Skeletal muscle cell (primary cell): ENCODE measurements at places on chromosomes 5 and 9.

GRCh38 chr5:3187771-3188425 is 407.7 kb upstream of the IRX1 start:
- no peak for DNase-seq

DNA sequence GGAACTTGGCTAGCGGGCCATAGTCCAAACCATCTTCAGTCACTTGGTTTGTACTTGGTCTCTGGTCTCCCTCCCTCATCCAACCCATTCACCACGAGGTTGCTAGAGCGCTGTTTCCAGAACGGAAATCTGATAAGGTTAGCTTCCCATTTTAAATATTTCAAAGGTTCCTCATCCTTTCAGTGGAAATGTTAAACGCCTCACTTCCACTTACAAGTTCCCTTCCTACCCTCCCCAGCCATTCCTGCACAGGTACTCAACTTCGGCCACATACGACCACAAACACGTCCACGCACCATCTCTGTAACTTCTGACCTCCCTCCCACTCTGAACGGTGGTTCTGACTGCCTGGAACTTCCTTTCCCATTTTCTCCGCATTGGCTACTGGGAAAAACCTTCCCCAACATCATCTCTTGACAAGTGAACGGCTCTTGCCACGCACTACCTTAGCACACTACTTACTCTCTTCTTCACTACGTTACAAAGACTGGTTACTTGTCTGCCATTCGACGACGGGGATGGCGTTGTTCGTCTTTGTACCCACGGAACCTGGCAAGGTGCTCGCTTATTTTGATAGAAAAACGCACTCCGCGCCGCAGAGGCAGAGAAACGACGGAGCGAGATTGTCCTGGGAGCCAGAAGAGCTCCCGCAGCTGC is 629 bp downstream of the CCNH start:
- DNase-seq: no peak

GRCh38 chr5:76384189-76384588 is 18.9 kb upstream of the IQGAP2 start:
- DNase-seq: no peak

- DNase-seq: no peak
Measured at GRCh38 chr5:178349625-178350353, 117.2 kb upstream of the PHYKPL start.

DNA sequence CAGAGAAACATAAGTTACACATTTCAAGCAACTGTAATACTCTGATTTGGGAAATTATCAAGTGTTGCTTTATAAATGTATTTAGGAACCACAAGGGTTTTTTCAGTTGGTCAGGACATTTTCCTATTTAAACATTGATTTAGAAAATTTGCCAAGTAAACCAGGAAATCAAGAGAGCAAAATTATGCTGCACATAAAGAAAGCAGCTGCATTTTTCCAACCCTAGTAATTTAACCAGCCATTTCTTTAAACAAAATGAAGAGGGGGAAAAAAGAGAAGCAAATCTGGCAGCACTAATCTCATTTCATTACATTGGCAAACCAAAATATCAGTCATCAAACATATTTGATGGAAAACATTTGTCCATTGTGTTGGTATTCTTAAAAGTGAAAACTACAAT is 271.4 kb downstream of the TLE1 start:
- DNase-seq: no peak

- DNase-seq: peak; percentile 24
Measured at GRCh38 chr5:65327582-65327981, 154.1 kb downstream of the ADAMTS6 start.

DNA sequence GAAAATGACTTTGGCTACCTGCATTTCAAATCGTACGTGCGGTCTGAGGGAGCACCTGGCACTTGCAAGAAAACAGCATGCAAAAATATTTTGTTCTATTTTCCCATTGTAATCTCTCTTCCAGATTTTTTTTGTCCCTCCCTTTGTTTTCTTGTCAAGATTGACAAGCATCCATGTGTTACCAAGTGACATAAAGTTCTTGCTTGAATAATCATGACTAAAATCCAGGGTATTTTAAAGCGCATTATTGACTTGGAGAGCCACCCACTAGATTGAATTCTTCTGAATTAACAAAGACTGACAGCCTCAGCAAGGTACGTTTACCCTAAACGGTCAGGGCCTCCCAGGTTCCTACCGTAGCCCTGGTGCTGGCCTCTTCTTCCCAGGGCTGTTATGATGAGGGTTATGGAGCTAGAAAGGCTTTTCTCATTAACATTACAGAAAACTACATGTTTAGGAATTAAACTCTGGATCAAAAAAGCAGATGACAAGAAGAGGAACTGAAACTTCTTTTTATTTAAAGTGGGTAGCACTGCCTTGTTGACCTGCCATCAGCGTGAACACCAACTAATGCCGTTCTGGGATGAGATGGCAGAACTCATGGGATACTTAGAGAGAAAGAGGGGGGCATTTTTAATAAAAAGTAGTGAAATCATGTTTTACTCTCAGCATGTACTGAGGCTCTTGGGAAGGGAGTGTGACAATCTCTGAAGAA is 297.0 kb downstream of the EFNA5 start:
- DNase-seq: no peak

- DNase-seq: peak; percentile 92
Measured at GRCh38 chr9:84371737-84372136, 31.2 kb upstream of the SLC28A3 start.

DNA sequence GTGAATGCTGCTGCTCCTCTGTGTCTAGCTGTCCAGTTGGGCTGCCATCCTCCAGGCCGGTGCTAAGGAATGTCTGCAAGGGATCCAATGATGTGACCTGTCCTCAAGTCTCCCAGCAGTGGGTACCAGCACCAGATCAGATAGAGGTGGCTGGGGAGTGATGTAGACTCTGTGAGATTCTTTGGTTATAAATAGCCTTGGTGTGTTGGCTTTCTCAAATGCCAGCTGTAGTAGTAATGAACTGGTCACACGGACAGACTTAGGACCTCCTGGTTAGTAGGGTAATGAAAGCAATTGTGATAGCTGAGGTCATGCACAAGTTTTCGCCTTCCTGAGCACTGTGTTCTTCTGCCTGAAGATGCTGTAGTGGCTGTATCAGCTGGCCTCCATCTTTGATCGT is 29.9 kb upstream of the RANBP6 start:
- DNase-seq: no peak

GRCh38 chr9:5582835-5583195 is 46.1 kb upstream of the RIC1 start:
- peak; percentile 50 for DNase-seq

DNA sequence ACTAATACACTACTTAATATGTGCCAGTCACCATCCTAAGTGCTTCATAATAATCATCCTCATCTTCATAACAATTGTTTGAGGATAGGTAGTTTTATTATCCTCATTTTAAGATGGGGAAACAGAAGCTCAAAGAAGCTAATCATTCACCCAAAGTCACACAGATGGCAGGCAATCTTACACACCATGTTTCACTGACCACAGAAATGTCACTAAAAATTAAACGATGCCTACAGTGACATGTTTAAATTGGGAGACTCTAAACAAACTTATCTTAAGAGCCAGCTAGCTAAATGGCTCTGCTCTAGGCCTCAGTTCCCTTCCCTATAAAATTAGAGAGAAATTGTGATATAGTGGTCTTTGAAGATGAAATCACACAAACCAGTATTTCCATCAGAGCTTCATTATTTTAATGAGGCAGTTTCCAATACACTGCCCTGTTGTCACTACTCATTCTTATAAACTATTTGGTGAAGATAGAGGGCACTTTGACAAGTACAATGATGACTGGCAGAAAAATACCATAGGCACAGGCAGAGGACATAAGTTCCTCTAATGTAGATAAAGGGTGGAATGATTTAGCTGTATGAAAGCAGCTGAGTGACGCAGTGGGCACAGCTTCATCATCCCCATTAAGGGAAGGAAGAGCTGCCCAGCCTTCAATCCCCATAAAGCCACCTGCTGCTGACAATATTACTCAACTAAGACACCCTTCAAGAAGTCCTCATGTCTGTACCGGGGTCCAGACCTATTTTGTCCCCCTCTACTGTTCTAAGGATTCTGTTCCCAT is 224.1 kb downstream of the ACTL7B start:
- no peak for DNase-seq

- DNase-seq: peak; percentile 1
Measured at GRCh38 chr9:9214066-9214465, 1398.7 kb downstream of the PTPRD start.

DNA sequence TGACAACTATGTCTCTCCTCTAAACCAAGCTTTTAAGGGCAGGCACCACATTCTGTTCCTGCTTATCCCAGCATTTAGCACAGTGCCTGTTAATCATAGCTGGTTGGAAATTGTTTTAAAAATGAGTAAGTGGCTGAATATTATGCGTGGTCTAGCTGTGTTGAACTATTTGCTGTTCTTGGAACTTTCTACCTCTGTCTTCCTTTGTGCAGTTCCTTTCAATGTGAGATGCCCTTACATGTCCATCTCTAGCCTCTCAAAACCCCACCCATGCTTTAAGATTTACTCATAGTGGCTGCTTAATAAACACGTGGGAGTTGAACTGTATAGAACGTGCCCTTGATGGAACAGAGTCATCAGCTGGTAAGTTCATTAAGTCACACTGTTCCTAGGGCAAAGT is 34.5 kb downstream of the C9orf57 start:
- no peak for DNase-seq

DNA sequence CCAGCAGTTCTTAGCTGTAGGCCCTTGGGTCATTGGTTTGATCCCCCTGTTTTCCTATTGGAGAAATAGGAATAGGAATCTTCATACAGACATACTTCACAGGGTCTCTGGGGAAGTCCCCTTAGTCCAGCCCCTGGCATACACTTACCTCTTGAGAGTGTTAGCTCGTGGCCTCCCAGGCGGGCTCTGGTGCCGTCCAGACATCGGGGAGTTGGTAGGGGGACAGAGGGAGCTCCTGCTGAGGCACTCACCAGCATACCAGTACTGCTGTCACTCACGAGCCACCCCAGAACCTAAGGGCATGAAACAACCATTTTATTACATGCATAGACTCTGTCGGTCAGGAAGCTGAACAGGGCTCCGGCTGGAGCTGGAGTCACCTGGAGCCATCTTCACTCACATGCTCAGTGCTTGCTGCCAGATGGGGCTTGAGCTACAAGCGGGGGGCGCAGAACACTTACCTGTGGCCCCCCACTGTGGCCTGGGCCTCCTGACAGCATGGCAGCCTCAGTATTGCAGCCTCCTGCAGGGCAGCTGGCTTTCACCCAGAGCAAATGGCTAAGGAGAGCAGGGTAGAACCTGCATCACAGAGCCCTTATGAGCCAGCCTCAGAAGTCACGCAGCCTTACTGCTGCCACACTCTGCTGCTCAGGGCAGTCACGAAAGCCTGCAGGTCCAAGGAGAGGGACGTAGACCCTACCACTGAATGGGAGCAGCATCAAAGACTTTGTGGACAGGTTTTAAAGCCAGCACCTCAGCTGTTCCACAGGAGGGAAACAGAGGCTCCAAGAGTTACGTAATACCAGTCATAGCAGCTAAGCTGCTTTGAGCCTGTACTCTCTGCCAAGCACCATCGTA is 58.3 kb upstream of the ANGPTL2 start:
- no peak for DNase-seq

DNA sequence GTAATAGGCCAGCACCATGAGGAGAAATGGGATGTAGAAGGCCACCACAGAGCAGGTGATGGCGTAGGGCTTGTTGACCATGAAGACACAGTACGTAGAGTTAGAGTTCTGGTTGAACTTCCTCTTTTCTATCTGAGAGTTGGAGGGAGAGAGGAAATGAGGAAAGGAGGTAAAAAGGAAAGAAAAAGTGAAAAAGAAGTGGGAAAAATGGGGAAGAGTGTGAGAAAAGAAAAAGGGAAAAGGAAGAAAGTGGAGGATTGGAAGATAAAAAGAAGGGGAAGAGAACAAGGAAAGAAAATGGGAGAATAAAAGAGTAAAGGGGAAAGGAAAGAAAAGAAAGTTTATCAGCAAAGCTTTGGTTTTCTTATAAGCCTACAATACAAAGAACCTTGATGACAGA is 126.1 kb downstream of the FBXO38 start:
- no peak for DNase-seq

DNA sequence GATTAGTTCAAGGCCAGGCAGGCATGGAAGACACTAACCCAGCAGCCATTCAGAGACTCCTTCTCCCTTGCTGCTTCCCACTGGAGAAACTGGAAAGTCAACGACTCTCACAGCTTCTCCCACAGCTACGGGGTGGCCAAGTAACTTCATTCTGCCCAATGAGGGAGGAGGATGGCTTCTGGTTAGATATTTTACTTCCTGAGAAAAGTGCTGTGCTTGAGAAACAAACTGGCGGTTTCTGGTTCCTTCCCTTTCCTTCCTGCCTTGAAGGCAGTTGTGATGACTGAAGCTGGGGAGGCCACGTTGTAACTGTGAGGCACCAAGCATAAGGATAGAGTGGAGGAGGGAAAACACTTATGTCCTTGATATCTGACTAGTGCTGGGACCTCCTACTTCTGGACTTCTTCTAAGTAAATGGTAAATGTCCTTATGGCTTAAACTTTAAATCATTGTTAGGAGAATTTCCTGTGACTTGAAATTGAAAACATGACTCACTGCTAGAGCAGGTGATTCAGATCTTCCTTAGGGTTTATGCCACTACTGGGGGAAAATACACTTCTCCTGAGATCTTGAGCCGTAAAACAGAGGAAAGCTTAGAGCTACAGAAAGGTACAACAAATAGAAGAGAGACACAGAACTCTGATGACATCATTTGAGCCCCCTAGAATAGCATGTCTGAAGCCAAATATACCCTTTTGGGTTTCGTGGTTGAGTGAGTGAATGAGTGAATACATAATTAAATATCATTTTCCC is 3.1 kb upstream of the GNPDA1 start:
- DNase-seq: peak; percentile 11

DNA sequence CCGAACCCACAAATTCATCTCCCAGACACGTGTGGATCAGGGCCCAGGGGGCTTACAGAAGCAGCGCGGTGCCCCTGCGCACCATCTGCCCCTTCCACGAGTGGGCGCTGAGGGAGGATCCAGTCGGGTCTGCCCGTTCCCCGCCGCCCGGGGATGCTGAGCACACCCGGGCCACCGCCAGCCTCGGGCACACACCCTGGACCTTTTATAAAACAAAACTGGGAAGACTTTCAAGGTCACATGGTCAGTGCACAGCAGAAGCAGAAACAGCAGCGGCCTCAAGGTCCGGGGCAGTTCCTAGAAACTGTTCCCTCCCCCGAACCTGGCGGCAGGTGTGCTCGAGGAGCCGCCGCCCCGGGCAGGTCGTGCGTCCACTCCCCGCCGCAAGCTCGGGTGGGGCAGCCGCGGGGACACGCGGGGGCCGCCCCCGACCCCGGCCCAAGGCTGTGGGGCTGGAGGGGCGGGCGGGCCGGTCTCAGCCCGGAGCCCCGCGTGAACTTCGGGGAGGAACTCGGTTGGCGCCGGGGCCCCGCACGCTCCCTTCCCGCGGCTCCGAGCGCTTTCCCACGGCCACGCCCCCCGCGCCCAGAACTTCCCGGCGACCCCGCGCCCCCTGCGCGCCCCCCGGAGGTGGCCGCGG is 633 bp upstream of the PPP1R26 start:
- DNase-seq: no peak
